HS-27A (cell line): ENCODE measurements at places on chromosomes 4 and X.
A peak's percentile ranks its signal among the peaks of the same experiment; 100 is the strongest.

DNA sequence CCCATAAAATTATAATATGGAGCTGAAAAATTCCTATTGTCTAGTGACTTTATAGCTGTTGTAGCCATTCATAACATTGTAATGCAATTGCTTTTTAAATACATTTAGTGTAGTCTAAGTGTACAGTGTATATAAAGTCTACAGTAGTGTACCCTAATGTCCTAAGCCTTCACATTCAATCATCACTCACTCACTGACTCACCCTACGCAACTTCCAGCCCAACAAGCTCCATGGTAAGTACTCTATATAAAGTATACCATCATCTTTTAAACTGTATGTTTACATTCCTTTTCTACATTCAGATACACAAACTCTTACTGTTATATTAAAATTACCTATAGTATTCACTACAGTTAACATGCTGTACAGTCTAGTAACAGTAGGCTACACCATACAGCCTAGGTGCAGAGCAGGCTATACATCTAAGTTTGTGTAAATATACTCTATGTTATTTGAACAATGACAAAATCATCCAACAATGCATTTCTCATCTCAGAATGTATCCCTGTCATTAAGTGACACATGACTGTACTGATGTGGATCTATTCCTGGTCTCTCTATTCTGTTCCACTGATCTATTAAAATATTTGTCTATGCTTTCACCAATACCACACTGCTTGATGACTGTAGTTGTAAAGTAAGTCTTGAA is 33.7 kb downstream of the CLOCK start:
- DNase-seq, result no peak

- no peak for DNase-seq
These were observed 22.8 kb downstream of the USP38 start for GRCh38 chr4:143207555-143207954.

DNA sequence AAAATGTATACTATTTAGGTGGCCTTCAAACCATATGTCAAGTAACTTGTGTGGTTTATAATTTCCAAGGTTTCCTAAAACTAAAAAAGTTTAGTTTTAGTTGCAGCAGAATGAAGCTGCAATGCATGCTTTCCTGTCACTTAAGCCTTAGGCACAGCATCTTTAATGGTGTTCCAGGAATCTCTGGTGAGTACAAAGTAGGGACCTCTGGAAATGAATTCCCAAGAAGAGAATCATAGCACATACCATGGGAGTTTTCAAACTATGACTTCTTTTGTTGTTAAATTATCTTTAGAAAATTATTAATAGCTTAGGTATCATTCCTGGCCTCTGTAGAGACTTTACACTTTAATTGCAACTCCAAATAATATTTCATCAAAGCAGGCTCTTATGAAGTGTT is 1005.9 kb upstream of the PABPC4L start:
- no peak for DNase-seq

DNA sequence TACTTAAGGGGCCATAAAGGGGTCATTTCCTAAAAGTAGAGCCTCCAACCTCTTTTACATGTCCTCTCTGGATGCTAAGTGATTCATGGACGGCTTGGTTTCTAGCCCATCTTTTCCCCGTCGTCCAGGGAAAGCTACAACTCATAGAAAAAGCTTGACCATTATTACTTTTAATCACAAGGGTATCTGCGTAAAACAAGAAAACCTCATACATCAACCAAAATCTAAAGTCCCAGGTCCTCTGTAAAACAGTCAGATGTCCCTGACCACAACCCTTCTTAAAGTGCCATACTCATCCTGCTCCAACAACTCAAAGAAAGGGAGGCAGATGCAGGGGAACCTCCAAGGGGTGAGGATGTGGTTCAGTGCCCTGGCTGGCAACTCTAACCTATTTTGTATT is 29.6 kb downstream of the ADGRA3 start:
- DNase-seq, result no peak

GRCh38 chr4:148030193-148030873 is 298.4 kb downstream of the ARHGAP10 start:
- no peak for DNase-seq

GRCh38 chr4:10115271-10115796 is 1.3 kb downstream of the WDR1 start:
- DNase-seq, result no peak

DNA sequence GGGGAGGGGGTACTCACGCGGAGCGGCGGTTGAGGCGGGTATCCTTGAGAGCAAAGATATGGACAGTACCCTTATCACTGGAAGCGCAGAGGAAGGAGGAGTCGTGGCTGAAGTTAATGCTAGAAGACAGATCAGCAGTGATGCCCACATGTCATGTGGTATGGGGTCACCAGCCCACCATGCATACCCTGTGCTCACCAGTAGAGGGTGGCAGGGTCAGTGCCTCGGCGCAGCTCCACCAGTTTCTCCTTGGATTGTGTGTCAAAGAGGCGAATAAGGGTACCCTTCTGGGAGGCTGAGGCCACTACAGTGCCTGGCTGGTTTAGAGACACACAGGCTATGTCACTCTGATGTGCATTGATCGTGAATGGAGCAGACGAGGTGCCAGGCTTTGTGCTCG is 1.5 kb upstream of the PRAF2 start:
- DNase-seq, result no peak

GRCh38 chr4:168440442-168441264 is 39.6 kb downstream of the DDX60L start:
- DNase-seq, result peak; percentile 17

DNA sequence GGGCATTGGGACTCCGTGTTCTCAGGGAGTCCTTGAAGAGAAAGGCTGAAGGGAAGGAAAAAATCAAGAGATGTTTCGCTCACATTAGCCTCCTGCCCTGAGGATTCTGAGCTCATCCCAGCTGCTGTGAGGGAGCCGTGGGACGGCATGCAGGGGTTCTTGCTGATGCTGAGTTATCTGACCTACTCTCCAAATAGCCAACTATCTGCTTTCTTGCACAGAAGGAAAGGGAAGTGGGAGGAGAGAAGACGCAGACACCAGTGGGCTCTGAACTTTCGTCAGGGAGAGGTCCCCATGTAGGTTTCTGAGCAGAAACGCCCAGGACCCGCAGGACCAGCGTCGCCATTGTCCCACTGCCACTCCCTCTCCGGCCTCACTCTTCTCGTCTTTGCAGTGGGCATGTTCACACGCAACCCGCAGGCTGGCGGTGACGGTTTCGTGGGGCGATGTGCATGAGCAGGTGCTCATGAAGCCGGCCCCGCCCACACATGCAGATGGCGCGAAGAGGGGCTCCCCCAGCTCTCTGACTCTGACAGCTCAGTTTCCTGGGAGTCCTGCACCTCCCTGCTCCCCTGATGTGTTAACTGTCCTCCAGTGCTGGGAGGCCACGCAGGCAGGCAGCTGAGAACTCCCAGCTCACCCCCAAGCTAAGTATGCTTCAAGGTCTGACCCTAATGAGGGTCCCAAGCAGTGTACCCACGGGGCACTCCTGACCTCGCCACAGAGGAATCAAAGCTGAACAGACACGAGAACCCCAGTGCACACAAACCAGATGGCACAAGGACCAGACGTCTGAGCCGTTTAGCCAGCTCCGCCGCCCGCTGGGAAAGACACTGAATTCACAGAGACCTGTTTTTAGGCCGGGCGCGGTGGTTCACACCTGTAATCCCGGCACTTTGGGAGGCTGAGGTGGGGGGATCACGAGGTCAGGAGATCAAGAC is 13.6 kb upstream of the ABLIM2 start:
- DNase-seq, result no peak

GRCh38 chr4:24937176-24937916 is 24.5 kb upstream of the CCDC149 start:
- no peak for DNase-seq

- no peak for DNase-seq
These were observed 60.2 kb upstream of the PNPLA4 start for GRCh38 chrX:7987160-7988012.

- no peak for DNase-seq
These were observed 2.0 kb downstream of the GTPBP6 start for GRCh38 chrX:316351-317325.

- DNase-seq, result no peak
These were observed 104.3 kb downstream of the USP46 start for GRCh38 chr4:52554612-52555355.
